Islet precursor cell (in vitro differentiated cells): ENCODE measurements at places on chromosomes 11 and 22.

GRCh38 chr11:64777449-64778222, 706 bp downstream of the SF1 start:
- DNase-seq, result peak; percentile 80

- peak; percentile 72 for DNase-seq
Measured at GRCh38 chr11:27012234-27012921, 18.5 kb downstream of the FIBIN start.

GRCh38 chr11:69283446-69283845, 10.5 kb upstream of the MYEOV start:
- DNase-seq, result no peak

- no peak for DNase-seq
Measured at GRCh38 chr22:37032134-37032534, 12.6 kb downstream of the MPST start.

DNA sequence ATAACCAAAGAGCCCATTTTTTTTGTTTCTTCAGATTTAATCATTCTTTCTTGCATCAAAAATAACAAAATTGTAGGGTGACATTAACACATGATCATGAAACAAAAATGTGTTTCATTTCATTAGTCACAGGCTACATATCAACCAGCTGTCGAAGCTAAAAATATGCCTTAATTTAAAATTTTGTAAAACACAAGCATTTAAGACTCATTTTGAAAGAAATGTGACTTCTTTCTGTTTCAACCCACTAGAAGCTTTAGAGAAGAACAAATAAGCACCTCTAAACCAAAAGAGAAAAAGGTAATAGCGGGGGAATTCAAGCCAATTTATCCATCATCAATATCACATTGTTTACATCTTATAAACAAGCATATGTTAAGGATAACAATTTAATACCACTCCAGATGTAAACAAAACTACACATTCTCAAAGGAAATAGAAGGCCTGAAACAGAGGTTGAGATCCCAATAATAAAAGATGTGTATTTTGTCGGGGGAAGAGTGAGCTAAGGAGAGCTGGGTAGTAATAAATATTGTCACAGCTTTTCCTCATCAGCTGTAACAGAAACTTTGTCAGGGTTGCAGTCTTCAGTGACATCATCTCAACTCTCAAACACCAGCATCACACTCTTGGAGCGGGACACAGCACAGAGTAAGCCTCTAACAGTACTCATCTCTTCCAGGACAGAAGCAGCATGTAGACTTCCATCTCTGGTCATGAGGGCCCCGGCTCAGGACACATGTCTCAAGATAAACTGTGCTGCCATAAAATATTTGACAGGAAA, 42.0 kb downstream of the ALG9 start:
- no peak for DNase-seq

DNA sequence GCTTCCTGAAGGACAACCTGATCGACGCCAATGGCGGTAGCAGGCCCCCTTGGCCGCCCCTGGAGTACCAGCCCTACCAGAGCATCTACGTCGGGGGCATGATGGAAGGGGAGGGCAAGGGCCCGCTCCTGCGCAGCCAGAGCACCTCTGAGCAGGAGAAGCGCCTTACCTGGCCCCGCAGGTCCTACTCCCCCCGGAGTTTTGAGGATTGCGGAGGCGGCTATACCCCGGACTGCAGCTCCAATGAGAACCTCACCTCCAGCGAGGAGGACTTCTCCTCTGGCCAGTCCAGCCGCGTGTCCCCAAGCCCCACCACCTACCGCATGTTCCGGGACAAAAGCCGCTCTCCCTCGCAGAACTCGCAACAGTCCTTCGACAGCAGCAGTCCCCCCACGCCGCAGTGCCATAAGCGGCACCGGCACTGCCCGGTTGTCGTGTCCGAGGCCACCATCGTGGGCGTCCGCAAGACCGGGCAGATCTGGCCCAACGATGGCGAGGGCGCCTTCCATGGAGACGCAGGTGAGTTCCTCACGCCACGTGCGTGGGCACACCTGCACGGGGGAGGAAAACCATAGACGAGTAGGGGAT, 1.5 kb downstream of the BCR start:
- DNase-seq, result no peak
